ENCODE measurements at places on chromosomes 6 and 20.

DNA sequence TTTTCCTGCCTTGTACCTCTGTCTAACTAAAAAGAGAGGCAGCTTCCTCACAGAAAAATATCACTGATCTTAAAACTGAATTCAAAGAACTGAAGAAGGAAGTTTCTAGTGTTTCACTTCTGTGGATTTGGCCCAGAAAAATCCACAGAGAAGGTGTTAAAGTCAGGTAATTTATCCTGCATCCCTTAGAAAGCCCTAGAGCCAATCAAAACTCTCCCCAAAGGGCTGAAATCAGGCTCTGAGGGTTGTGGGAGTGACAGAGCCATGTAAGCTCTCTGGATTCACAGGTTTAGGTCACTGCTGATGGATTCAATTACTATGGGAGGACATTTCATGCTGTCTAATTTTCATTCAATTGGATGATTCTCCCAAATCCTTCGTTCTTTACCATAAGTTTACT lies 152.3 kb downstream of the OR2B2 start:
- DNase-seq, result no peak

DNA sequence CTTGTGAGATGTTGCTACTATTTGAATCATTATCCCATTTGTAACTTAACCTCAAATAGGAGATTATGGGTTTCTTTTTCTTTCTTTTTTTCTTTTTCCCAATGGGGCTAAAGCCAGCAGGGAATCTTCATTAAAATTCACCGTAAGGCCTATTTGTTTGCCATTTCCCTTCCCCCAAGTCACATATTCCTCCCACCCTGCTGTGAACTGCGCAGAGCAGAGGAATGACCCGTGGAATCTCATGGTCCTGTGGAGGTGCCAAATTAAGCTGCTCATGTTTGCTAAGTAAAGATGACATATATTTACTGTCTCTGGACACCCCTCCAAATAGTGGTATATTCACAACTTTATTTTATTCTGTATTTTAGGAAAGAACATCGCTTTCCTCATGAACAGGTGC lies 699.3 kb downstream of the RNF144B start:
- DNase-seq, result no peak

GRCh38 chr20:10271494-10272219 lies 53.0 kb downstream of the SNAP25 start:
- DNase-seq, result no peak

DNA sequence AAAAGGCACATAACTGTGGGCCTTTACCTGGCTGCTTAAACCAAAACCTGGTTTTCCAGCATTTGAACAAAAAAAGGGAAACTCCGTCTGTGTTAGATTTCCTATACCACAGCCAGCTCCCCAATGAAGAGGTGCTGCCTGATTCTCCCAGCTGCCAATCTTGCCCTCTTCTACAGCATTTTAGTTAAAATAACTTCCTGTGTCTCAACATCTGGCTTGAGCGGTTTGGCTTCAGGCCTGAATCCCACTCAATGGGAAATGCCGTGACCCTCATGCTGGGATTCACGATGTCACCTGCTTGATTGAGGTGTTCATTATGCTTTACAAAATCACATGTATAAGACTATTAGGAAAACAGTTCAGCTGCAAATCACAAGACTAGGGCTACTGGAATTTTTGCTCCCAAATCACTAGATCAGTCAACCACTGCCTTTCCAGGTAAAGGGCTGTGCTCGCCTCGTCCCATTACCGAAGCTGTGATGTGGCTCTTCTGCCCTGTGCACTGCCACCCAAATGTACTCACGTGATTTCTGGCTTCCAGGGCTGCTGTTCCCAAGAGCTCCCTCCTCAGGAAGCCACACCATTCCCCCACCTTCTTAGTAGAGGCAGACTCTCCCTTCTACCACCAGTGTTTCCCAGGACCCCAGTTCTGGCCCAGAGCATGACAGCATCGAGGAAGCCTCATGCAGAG lies 94.6 kb downstream of the PSMG4 start:
- DNase-seq, result no peak

DNA sequence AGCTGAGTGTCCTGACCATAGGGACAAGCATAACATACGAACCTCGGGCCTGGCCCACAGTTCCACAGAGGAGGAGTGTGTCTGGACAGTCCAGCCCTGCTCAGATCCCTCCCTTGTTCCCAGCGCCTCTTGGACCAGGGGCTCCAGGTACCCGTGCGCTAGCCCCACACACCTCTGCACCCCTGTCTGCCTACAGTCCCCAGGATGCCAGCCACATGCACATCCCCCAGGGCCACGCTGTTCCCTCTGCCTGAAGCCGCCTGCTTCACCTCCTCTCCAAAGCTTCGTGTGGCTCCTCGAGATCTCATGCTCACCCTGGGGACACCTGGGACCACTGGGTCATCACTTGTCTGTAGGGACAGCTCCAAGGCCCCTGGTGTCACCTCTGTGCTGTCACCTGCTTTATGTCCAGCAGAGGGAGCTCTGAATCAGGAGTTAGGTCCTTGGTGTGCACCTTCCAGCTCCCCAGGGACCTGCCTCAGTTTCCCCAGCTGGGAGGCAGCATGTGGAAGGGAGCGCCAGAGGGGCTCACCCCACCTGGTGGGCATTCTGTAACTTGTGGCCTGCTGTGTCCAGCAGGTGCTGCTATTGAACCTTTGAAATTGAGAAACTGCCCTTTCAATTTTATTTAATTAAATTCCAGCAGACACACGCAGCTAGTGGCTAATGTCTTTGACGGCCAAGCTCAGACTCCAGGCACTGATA lies 7.3 kb upstream of the YTHDF1 start:
- DNase-seq, result peak; percentile 49

DNA sequence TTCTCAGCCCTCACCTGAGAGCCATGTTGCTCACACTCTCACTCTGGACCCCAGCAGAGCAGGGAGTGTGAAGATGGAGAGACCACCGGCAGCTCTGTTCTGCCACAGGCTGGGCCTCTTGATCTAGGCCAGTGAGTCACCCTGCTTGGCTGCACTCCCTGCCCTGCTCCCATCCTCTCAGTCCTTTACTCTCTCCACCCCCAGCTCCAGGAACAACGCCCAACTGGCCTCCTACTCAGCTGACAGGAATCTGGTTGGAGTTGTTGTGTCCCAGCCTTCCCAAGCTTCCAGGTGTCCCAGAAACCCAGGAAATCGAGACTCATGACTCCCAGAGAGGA lies at the start of gene PSORS1C1:
TSS of gene PSORS1C1 (plus strand) at position 260 of the 338 bp plus-strand sequence. CDS start 14,833 bp downstream, outside the sequence.
- no peak for DNase-seq

All from frontal cortex (tissue), 4 donors.